ENCODE measurements at places on chromosomes 4 and X. TPM values are rescaled to one million over a fixed set of nuclear protein-coding genes. Genes with fewer than 3 reads are reported as not detected.

- no peaks in the 10 kb centered on the region for H3K36me3 ChIP-seq
- no peak overlapping the region for H3K27ac ChIP-seq
- no peaks in the 10 kb centered on the region for H3K4me1 ChIP-seq
- no peak overlapping the region for H3K4me3 ChIP-seq
- no peaks in the 10 kb centered on the region for H3K27me3 ChIP-seq
Measured at GRCh38 chr4:19531906-19532848, 719.5 kb upstream of the SLIT2 start.

GRCh38 chr4:84651499-84651898 lies 68.6 kb downstream of the CDS1 start:
- no peaks in the 10 kb centered on the region for H3K36me3 ChIP-seq
- H3K27ac ChIP-seq: no peak overlapping the region
- peaks cover 9% of the 10 kb centered on the region for H3K4me1 ChIP-seq
- H3K27me3 ChIP-seq: no peaks in the 10 kb centered on the region

Gene MAGEC2
- not detected for polyA plus RNA-seq

DNA sequence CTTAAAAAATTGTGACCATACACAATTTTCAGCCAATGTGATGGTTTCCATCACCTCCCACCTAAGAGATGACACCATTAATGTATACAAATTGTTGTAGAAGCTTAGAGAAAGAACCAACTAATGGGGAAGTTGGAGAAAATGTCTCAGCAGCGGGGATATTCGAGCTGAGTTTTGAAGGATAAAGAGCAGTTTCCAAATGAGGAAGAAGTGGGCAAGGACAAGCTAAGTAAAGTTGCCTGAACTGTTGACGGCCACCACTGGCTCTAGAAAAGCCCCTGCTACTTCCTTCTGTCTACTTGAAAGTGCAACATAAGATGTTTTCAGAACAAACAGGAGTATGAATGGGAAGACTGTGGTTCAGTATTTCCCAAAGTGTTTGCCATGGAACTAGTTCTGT lies 92.0 kb downstream of the CHRNA9 start:
- peak overlapping the region; percentile 46 for H3K27ac ChIP-seq
- peak; percentile 39 for DNase-seq
- no peaks in the 10 kb centered on the region for H3K4me1 ChIP-seq
- H3K27me3 ChIP-seq: no peaks in the 10 kb centered on the region
- H3K36me3 ChIP-seq: peaks cover 95% of the 10 kb centered on the region
- H3K4me3 ChIP-seq: no peak overlapping the region

Measured in CD14-positive monocyte (primary cell).